ENCODE measurements at places on chromosomes 2 and 18. TPM values are rescaled to one million over a fixed set of nuclear protein-coding genes. Genes with fewer than 3 reads are reported as not detected.

Gene FOXD4L1
- 0.07 TPM for polyA plus RNA-seq

DNA sequence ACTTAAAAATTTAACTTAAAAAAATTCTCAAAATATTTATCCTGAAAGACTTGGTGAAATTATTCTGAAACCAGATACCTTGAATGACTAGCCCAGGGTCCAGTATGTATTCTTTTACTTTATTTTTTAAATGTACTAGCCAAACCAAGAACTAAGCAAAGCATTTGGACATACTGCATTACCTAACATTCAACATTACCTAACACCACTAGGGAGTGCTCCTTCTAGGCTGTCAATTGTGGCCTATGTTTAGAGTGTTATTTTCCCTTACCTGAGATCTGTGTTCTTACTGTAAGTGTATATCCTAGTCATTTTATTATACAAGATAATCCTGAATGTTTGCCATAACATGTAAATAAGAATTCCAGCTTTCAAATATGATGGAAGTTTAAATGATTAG lies 496.6 kb downstream of the PTPRM start:
- DNase-seq, result no peak

DNA sequence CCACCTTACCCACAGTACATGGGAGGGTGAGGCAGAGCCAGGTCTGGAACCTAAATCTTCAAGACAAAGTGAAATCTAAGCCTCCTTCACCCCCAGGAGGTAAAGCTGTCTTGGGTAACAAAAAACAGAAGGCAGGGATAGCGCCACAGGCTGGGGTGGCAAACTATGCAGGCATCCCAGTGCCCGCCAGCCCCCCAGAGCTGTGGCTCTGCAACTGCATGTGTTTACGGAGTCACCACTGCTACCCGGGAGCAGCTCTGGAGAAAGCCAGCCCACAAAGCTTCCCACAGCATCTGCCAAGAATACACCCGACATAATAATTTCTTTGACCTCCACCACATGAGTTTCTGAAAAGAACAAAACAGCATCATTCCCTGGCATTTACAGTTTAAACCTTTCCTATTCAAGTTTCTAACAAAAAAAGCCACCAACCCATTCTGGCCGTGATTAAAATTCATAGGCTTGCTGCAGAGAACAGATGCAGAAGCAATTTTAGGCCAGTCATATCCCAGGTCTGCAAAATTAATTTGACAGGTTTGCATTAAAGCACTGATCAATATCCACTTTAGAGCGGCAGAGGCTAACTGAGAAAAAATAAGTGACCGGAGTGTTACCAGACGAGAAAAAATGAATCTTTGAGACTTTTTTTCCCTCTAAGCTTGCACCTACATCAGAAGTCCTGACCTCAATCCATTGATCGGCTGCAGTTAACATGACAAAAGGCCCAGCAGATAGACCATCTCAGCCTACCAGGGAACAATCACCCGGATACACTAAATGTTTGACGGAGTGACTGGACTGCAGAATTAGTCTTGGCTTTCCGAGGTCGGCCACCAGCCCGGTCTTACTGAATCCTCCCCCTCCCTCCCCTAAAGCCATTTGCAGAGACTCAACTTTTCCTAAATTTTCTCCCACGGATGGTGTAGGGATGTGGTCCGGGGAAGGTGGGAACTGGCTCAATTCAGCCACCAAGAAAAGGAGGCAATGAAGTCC lies 309.6 kb upstream of the SKOR2 start:
- no peak for DNase-seq

Gene GKN1
- polyA plus RNA-seq, result not detected

Gene HAAO
- polyA plus RNA-seq, result 47.9 TPM

- no peak for DNase-seq
Measured at GRCh38 chr2:140737006-140737405, 1393.8 kb downstream of the LRP1B start.

DNA sequence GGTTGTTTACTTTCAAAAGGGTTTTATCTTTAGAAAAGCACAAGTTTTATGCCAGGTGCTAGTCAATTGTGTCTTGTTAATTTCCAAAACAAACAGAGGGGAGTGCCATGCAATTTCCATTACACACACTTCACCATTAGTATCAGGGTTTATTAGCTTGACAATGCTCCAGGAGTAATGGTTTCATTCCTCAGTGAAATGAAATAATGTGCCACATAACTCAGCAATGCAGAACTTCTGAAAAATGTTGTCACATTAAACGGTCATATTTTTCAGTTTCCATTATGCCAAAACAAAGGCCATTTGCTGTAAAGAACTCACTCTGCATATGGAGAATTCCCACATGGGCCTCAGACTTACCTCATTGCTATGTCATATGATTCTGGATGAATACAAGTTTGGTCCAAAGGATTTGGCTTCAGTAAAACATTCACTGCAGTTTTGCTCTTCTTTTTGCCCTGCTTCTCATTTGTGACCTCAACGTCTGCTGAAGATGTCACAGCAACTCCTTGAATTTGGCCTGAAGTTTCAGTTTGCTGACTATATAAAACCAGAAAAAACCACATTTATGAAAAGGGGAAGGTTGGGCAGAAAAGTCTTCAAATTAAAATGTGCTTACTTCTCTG lies 198.2 kb downstream of the SRBD1 start:
- DNase-seq, result peak; percentile 3

DNA sequence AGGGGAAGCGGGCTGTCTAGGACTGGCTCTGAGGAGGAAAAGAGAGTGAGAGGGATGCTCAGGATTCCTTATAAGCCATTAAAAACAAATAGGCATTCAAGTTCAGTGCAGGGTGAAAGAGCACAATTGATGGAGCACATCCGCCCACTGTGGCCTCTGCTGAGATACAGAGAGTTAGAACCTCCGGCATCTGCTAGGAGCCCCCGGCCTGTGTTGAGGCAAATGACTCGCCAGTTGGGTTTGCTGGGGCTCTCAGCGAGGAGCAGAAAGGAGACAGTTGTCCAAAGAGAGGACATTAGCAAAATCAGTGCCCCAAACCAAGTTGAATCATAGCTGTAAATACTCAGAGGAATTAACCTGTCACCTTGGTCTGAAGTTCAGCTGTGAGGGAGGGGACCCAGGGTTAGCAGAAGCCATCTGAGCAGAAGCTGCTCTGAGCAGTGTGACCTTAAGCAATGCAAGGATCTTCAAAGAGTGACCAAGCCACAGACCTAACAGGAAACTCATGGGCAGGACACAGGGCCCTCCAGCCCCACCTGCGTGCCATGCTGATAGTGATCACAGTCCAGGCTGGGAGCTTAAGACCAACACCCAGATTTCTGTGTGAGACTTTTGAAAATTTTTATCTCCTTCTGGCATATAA lies 23.3 kb upstream of the IL18RAP start:
- DNase-seq, result no peak

Gene C2orf68
- 44.1 TPM for polyA plus RNA-seq

DNA sequence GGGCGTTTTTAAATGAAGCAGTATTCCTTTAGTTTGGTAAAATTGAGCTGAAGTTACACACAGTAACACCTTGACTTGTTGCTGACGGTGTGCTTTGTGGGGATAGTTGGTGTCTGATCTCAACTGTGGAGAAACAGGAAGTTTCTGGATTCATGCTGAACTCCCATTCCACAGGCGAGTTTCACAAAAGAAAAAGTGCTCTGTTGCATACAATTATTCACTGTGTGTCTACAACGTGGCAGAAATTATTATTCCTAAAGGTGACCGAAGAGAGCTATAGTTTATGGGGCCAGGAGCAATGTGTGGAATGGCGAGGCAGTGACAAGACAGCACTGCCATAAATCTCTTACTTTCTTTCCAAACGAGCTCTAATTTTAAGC lies 463 bp upstream of the CABYR start:
- no peak for DNase-seq

DNA sequence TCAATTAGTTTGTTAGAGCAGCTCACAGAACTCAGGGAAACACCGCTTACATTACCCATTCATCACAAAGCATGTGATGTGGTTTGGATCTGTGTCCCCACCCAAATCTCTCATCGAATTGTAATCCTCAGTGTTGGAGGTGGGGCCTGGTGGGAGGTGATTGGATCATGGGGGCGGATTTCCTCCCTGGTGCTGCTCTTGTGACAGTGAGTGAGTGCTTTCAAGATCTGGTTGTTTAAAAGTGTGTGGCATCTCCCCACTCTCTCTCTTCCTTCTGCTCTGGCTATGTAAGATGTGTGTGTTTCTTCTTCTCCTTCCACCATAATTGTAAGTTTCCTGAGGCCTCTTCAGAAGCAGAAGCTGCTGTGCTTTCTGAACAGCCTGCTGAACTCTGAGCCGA lies 63.5 kb upstream of the AGPS start:
- no peak for DNase-seq

DNA sequence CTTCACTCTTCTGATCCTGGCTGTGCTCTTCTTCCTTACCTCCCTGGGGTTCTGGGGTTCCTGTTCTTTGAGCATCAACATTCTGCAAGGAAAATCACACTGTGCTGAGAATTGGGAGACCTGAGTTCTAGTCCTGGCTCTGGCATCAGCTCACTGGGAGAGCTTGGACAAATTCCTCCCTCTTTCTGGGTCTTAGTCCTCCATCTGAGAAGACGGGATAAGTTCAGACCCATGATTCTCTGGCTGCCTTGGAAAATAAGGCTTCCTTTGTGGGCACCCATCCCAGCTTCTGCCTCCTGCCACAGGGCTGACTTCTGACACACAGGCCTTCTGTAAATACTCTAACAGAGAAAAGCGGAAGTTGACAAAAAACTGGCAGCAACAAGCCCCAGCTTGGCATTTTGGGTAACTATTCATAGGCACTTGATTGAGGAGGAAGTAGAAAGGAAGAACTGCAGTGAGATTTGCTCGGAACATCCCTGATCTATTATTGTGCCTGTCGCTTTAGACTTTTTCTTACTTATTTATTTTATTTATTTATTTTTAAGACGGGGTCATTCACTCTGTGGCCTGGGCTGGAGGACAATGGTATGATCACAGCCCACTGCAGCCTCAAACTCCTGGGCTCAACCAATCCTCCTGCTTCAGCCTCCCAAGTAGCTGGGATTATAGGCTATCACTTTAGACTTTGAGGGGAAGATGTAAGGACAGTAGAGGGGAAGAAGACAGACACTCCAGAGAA lies 7.9 kb downstream of the PCBP1 start:
- no peak for DNase-seq

DNA sequence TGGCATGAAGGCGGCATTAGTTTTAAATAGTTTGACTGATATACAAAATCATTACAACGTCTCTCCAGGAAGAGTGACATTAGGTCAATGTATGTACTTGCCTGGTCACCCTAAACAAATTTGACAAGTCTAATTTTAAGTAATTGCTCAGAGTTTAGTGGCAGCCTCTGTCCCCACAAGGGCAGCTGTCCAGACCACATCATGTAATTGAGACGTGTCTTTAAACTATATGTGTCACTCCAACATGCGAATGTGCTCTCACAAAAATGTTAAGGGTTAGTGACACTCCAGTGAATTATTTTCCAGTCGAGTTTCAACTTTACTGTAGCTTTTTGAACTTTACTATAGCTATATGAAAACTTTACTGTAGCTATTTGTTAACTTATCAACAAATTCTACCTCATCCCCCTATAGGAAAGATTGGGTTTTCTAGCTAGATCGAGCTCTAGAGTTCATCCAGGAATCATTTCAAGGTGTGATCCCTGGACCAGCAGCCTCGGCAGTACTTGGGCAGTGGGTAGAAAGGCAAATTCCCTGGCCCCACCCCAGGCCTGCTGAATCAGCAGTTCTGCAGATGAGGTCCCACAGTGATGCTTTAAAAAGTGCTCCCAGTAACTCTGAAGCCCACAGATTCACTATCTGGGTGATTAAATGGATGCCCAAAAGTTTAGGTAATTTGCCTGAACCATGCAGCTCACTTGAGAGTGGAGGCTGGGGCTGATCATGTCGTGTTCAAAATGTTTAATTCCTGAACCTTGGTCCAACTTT lies 66.4 kb upstream of the POU3F3 start:
- DNase-seq, result no peak

GRCh38 chr2:241775223-241776177 lies 1.1 kb upstream of the GAL3ST2 start:
- no peak for DNase-seq

Gene PLCD4
- 4.0 TPM for polyA plus RNA-seq

DNA sequence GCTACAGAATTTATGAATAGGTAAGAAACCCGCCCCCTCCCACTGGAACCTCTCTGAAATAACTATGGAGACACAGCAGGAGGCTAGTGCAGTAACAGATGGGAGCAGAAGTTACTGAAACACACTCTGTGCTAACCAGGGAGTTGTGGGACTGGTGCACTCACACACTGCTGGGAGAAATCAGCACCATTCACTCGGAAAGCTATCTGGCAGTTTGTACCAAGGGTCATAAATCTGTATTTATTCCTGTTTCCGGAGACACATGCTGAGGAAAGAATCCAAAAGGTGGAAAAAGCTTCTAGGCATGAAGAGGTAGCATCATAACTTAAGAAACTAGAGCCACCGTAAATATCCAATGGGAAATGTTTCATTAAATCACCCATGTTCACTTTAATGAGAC lies 39.9 kb downstream of the TGFA start:
- peak; percentile 26 for DNase-seq

DNA sequence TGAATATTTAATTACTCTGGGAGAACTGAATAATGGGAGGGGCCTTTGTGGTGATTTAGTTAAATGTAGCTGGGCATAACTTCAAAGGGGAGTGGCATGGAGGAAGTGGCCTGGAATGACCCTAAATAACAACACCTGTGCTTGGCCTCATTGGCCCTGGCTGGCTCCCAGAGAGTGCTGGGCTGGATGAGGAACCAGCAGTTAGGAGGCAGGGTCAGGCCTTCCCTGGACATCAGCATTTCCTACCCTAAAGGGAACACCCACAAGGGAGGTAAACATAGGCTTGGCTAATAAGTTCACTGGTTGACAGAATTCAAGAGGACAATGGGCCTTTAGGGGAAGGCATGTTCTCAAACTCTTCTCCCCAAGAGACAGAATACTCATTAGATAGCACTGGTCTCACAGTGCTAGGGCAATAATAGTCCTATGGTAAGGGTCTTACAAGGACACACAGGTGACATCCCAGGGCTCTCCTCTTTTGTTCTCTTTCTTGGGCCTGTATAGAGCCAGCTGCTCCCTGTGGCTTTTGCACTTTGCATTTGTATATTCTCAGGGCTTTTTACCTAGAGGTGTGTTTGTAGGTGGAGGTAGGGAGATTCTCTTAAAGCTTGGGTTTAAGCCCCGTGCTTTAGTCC lies 106.8 kb downstream of the ZNF519 start:
- no peak for DNase-seq
